B cell (primary cell): ENCODE measurements at places on chromosomes 2 and 18.

DNA sequence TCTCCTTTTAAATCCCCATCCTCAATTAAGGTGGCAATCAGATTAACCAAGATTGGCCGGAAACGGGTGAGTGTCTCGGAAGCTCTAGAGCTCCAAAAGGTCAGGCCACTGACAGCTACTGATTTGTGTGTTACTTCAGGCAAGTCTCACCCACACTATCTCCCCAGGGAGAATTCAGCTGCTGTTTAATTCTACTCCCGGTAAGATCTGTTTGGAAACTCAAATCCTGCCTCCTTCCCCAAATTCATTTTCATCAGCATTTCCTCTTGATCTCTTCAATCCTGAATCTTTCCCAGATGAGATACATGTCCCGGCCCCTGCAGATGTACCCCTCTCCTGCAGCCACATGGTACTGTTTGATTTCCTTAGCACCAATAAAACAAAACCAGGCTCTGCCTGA, 34.9 kb downstream of the EFR3B start:
- H3K4me1 ChIP-seq: no peaks in the 10 kb centered on the region
- no peak for DNase-seq
- no peaks in the 10 kb centered on the region for H3K36me3 ChIP-seq
- H3K27ac ChIP-seq: no peak overlapping the region
- no peak overlapping the region for H3K4me3 ChIP-seq
- no peaks in the 10 kb centered on the region for H3K27me3 ChIP-seq

DNA sequence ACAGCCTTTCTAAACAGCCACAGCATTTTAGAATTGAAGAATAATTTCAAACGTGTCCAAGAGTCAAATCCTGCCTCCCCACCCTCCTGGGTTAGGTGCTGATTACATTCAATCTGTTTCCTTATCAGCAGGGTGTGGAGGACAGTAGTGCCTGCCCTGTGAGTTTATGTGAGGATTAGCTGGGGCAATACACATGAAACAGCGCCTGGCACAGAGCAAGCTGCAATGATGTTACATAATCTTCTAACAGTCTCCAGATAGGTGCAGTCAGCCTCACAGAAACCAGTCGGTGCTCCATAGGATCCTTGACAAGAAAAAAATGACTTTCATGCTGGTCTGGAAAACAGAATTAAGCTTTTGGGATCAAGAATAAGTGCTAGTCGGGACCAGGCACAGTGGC, 91.7 kb upstream of the ITGA6 start:
- H3K27ac ChIP-seq: no peak overlapping the region
- no peak overlapping the region for H3K4me3 ChIP-seq
- no peaks in the 10 kb centered on the region for H3K27me3 ChIP-seq
- H3K4me1 ChIP-seq: peaks cover 5% of the 10 kb centered on the region
- H3K36me3 ChIP-seq: no peaks in the 10 kb centered on the region

DNA sequence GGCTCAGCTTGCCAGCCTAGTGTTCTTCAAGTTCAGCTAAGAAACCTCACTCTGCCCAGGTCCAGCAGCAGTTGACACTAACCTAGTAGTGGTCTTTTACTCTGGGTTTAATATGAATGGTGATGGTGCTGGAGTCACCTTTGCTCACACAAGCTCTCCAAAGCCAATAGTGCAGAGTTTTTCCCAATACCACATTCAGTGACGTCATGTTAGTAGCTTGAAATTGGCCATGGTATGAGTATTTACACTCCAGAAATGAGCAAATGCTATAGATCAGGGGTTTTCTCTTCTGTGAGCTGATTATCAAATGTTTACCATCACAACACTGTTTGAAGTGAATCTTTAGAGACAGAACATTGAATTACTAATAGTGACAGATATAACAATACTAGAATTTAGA, 209.1 kb downstream of the KCNH7 start:
- no peaks in the 10 kb centered on the region for H3K4me1 ChIP-seq
- no peak overlapping the region for H3K27ac ChIP-seq
- no peak overlapping the region for H3K4me3 ChIP-seq
- H3K27me3 ChIP-seq: no peaks in the 10 kb centered on the region

GRCh38 chr2:133420788-133421187, 147.5 kb downstream of the NCKAP5 start:
- no peak overlapping the region for H3K27ac ChIP-seq
- DNase-seq: no peak
- no peaks in the 10 kb centered on the region for H3K27me3 ChIP-seq
- no peaks in the 10 kb centered on the region for H3K36me3 ChIP-seq
- no peak overlapping the region for H3K4me3 ChIP-seq
- no peaks in the 10 kb centered on the region for H3K4me1 ChIP-seq

DNA sequence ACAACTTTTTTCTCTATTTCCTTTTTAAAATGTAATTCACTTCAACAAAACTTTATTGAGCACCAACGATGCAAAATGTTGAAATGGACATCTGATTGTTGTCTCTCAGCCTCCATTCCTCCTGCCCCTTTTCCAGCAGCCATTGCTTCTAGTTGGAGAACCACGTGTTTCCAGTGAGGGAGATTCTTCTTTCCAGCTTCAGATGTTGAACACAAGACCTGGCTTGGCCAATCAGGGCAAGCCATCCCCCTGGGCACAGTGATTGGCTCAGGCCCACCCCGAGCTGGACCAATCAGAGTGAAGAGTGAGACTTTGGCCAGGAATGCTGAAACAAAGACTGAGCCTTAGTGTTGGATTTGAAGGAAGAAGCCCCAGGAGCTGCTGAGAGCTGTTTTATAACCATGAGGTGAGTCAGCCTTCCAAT, 59.0 kb downstream of the E2F6 start:
- H3K4me1 ChIP-seq: no peaks in the 10 kb centered on the region
- DNase-seq: no peak
- no peaks in the 10 kb centered on the region for H3K36me3 ChIP-seq
- no peak overlapping the region for H3K4me3 ChIP-seq
- no peak overlapping the region for H3K27ac ChIP-seq

DNA sequence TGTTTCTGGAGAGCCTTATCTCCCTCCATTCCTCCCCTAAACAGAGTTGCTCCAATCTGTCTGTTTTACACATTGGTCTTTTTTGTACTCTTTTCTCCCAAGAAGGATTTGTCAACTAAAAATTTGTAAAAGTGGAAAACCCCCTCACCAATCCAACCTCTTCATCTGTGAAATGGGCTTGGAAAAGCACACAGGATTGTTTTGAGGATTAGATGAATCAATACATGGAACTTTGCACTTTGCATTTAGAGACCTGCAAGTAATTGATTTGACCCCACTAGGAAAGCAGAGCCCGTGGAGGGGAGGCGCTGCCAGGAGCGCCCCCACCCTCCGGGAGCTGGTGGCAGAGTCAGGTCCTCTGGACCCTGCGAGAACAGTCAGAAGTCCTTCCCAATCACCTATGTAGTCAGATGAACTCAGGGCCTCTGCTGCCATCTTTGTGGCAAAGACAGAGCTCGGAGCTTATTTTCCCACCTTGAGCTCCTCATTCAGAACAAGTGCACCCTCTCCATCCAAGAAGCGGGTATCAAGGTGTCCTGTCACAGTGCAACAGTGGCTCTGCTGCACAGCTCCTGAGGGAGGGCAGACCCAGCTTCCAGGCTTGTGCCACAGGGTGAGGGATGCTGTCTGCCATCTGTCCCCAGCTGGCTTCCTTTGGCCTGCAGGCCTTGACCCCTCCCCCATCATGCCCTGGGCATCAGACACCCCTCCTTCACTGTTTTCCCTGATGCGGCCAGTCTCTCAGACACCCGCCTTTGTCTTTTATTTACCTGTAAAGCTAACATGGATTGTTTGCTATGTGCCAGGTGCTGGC, 1.7 kb upstream of the TMEM185B start:
- no peak for DNase-seq
- H3K36me3 ChIP-seq: peaks cover under 1% of the 10 kb centered on the region
- no peak overlapping the region for H3K4me3 ChIP-seq
- no peaks in the 10 kb centered on the region for H3K27me3 ChIP-seq

GRCh38 chr18:3491981-3492555, 42.1 kb downstream of the TGIF1 start:
- H3K36me3 ChIP-seq: no peaks in the 10 kb centered on the region
- DNase-seq: no peak
- no peak overlapping the region for H3K27ac ChIP-seq
- H3K4me3 ChIP-seq: no peak overlapping the region

GRCh38 chr2:158184556-158185343, 83.1 kb downstream of the UPP2 start:
- H3K36me3 ChIP-seq: no peaks in the 10 kb centered on the region
- no peak overlapping the region for H3K4me3 ChIP-seq
- no peaks in the 10 kb centered on the region for H3K27me3 ChIP-seq

DNA sequence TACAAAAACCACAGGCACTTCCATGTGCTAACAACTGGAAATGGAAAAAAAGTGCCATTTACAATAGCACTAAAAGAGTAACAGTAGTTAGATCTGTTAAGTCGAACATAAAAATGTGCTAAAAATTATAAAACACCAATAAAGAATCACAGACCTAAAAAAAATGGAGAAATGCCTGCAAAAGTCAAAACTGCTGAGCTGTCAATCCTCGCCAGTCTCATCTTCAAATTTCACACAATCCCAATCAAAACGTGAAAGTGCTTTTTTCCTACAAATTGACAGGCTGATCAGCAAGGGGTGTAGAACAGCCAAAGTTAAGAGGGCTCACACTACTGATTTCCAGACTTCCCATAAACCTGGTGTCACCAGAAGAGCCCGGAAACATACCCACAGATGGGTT, 53.2 kb downstream of the ANO7 start:
- H3K27me3 ChIP-seq: no peaks in the 10 kb centered on the region
- H3K4me3 ChIP-seq: no peak overlapping the region
- H3K27ac ChIP-seq: no peak overlapping the region
- H3K4me1 ChIP-seq: no peaks in the 10 kb centered on the region
- no peak for DNase-seq

GRCh38 chr2:181141676-181142075, 161.3 kb downstream of the UBE2E3 start:
- no peaks in the 10 kb centered on the region for H3K4me1 ChIP-seq
- H3K27ac ChIP-seq: no peak overlapping the region
- no peaks in the 10 kb centered on the region for H3K36me3 ChIP-seq

- no peak overlapping the region for H3K4me3 ChIP-seq
- no peaks in the 10 kb centered on the region for H3K27me3 ChIP-seq
- H3K4me1 ChIP-seq: no peaks in the 10 kb centered on the region
- DNase-seq: no peak
- no peaks in the 10 kb centered on the region for H3K36me3 ChIP-seq
These were observed 47.7 kb downstream of the ZC3H15 start for GRCh38 chr2:186533717-186534116.

DNA sequence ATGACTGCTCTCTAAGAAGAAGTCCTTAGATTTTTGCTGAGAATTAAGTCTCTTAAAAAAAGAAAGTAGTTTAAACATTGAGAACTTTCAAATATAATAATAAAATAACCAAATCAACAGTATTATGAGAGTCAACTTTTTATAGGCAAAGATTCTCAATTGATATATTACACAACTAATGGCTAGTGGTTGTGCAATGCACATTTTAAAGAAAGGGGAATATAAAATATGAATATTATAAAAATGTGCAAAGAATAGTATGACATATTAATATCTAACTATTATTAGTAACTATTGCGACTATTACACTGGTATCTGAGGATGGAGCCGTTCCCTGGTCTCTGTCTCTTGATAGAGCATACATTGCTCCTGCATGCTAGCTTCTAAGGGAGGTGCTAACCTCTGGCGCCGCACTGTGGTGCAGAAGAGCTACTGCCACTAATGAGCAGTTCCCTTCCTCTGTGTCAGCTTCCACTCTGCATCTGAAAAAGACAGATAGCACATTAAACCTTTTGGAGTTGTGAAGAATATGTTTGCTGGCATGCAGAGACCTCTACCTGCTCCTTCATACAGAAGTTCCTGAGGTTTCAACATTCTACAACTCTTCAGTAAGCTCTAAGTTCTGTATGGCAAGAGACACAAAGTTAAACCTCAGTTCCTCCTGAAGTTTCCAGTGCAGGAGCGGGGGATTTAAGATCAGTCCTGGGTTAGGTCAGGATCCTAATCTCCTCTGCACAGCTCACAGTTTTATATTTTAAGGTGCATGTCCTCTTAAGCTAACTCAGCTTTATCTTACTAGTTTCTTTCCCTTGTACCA, 3.5 kb upstream of the SLC9A2 start:
- H3K4me3 ChIP-seq: no peak overlapping the region
- H3K27me3 ChIP-seq: no peaks in the 10 kb centered on the region

DNA sequence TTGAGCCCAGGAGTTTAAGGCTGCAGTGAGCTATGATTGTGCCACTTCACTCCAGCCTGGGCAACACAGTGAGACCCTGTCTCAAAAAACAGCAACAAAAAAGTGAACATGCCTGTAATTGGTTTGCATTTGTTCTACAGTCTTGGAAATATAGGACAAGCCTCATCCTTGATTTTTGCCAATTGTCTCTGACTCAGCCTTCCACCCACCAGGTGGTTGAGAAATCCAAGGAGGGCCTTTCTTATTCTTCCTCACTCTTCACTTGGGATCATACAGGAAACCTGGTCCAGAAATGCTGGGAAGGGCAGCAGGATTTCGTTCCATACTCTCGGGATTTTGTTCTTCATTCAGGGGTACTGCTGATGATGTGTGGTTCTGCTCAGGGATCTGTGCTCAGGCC, 94.6 kb downstream of the CDC42EP3 start:
- H3K4me3 ChIP-seq: no peak overlapping the region
- no peak for DNase-seq
- no peaks in the 10 kb centered on the region for H3K27me3 ChIP-seq
- H3K27ac ChIP-seq: no peak overlapping the region
- peaks cover 6% of the 10 kb centered on the region for H3K4me1 ChIP-seq
- H3K36me3 ChIP-seq: no peaks in the 10 kb centered on the region

DNA sequence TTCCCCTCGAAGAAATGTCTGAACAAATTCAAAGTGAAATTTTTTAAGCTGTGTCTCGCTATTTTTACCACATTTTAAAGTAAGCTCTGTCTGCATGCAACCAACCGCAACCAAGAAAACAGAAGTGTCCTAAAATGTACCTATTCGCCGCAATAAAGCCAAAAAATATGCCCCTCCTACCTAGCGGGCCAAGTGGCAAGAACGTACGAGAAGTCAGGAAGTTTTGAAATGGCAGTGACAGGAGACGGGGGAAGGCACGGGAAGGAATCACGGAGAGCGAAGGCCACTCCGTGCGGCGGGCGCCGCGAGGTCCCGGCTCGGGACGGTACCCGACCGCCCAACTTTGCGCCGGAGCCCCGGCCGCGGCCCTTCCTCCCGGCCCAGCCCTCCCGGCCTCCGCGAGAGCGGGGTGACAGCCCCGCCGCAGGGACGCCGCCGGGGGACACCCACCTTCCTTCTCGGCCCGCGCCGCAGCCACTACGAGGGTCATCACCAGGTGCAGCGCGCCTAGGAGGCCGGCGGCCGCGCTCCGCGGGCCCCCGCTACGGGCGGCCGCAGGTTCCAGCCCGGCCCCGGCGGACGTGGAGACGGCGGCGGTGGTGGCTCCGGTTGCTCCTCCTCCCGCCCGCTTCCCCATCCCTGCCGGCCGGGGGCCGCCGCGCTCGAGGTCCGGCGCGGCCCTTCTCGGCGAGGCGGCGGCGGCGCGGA, 568 bp downstream of the TMEM131 start:
- peaks cover 36% of the 10 kb centered on the region for H3K4me1 ChIP-seq
- H3K4me3 ChIP-seq: peak overlapping the region; percentile 82
- H3K27me3 ChIP-seq: no peaks in the 10 kb centered on the region
- peak; percentile 90 for DNase-seq
- H3K36me3 ChIP-seq: no peaks in the 10 kb centered on the region

- no peaks in the 10 kb centered on the region for H3K27me3 ChIP-seq
- no peak for DNase-seq
- no peak overlapping the region for H3K27ac ChIP-seq
- no peaks in the 10 kb centered on the region for H3K36me3 ChIP-seq
- H3K4me1 ChIP-seq: no peaks in the 10 kb centered on the region
These were observed 878.8 kb downstream of the RNF144A start for GRCh38 chr2:7795778-7796563.

GRCh38 chr2:231017231-231017598, 20.1 kb upstream of the C2orf72 start:
- peaks cover 2% of the 10 kb centered on the region for H3K27me3 ChIP-seq
- H3K27ac ChIP-seq: no peak overlapping the region
- no peaks in the 10 kb centered on the region for H3K36me3 ChIP-seq
- no peak overlapping the region for H3K4me3 ChIP-seq
